ENCODE measurements at places on chromosomes 4 and X.

- DNase-seq: no peak
Observed at GRCh38 chr4:124555959-124556358, 156.6 kb downstream of the ANKRD50 start.

GRCh38 chrX:151753313-151754046 lies 18.9 kb downstream of the CNGA2 start:
- peak; percentile 31 for DNase-seq

DNA sequence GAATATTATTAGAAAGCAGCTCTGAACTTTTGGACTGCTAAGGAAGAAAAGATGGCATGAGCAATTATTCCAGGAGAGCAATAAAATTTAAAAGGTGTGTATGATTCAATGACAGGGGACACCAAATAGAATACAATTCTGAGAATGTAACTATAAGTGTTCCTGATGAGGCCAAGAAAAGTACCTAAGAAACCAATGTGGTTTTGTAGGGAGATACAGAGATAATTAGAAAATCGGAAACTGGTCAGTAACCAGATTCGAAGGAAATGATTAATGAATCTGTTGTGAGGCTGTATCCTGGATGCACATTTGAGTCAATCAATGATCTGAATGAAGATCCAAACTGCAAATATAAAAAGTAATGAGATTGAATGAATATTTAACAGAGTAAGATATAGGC lies 6.0 kb downstream of the NOA1 start:
- no peak for DNase-seq

DNA sequence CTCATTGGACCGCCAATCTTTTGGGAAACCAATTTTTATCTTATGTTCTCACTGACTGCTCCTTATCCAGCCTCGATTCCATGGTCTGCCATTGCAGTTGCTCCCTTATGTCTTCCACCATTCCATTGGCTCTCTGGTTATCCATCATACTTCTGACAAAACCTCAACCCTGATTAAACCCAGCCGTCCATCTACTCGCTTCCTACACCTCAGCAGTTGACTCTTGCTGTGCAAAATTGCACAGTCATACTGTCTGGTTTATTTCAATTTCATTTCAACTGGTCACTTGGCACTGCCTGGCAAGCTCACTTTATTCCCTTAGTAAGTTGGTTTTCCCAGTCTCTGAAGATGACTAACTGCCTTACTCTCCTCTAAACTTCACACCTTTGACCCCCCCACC lies 26.2 kb downstream of the ARL9 start:
- DNase-seq: no peak

DNA sequence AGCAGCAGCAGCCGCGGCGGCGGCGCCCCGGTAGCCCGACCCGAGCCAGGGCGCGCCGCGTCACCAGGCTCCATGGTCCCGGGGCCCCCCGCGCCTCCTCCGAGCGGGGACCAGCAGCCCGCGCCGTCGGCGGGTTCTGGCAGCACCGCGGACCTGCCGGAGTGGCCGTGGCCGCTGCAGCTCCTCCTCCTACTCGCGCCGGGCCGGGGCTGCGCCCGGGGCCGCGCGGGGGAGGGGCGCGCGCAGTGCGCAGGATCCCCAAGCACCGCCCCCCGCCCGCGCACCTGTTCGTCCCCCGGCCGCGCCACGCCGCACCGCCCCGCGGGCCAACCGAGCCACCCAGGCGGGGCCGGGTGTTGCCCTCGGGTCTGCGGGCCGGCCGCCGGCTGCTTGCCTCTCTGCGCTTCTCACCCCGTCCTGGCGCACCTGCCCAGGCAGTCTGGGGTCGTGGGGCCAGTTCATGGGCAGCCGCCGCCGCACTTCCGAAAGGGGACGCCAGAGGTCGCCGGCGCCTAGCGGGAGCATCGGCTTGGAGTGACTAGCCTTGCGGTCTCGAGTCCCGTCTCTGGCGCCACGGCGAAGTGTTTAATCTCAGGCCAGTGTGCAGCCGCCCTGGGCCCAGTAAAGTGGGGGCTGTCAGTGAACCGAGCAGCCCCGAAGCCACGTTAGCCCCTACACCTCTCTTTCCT lies at the start of gene SLC9A7:
SLC9A7 (minus strand) TSS at position 163 of the 689 bp plus-strand sequence; CDS start at position 74, 89 bp downstream.
- DNase-seq: peak; percentile 31

DNA sequence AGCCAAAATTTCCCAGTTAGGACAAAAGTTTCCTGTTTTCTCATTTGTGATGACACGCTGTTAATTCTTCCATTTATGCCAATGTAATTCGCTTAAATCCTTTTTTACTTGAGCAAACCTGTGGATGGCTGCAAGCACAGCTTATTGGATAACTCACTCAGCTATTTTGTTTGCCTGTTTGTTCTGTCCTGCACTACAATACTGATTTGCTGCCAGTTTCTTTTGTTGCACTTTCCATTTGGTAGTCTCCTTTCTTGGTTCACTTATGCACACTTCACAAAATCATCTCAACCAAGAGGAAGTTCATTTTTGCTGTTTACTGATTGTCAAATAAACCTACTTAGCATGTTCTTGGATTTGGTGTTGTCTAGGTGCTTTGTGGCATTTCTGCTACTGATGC lies 40.3 kb downstream of the MFAP3L start:
- DNase-seq: no peak

GRCh38 chr4:84750260-84750959 lies 167.5 kb downstream of the CDS1 start:
- DNase-seq: peak; percentile 16

GRCh38 chr4:6357476-6357875 lies 87.8 kb downstream of the WFS1 start:
- no peak for DNase-seq

DNA sequence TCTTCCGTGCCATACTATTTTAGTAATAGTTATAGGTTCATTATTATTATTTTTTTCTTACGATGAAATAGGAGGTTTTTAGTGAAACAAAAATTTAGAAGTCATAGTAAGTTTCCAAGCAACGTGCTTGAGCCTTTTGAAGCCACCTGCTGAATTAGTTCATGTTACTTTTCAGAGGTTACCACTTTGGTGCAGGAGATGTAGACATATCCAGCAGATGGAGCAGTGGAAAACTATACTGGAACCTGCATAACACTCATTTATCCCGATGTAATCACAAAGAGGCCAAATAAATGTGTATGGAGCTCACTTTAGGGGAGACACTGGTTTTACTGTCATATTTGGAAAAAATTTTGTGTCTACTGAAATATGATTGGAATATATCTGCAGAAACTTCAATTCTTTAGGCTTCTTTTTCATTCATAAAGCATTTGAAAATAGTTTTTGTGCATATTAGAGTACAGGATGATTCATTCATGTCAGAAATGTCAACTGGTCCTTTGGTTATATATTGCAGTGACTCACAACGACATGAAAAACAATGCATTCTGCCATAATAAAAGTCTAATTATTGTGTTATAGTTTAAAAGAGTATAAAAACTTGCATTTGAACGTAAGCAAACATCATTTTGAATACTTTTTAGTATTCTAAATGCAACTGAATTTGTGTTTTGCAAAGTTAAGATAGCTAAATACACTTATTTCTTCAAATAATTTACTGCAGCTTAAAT lies 2182.9 kb upstream of the TENM3 start:
- DNase-seq: no peak

- DNase-seq: no peak
Observed at GRCh38 chr4:170339522-170339921, 249.8 kb upstream of the AADAT start.

GRCh38 chrX:154802947-154803346 lies 2.3 kb downstream of the MPP1 start:
- DNase-seq: no peak

DNA sequence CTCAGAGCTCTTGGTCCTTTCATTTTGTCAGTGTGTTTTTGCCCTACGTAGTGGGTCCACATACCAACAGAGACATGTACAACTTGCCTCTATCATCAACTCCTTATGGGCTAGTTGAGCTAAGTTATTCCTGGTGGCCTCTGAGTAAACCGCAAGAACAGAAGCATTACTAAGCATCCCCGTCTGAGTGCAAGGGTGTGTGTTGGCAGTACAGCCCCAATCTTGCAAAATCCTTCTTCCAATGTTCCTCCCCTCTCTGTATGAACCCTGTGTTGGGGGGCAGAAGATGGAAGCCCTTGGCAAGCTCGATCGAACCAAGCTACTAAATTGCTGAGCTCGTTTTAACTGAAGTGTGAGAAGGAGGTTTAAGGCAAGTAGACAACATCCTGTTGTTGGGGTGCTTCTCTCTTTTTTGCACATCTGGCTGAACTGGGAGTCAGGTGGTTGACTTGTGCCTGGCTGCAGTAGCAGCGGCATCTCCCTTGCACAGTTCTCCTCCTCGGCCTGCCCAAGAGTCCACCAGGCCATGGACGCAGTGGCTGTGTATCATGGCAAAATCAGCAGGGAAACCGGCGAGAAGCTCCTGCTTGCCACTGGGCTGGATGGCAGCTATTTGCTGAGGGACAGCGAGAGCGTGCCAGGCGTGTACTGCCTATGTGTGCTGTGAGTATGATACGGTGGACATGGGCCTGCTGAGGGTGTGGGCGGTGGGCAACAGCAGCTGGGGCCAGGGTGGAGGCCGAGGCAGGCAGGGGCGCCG lies at the start of gene SH2D1A:
SH2D1A (plus strand) TSS at position 447 of the 760 bp plus-strand sequence; CDS start at position 527, 80 bp downstream.
- DNase-seq: no peak

DNA sequence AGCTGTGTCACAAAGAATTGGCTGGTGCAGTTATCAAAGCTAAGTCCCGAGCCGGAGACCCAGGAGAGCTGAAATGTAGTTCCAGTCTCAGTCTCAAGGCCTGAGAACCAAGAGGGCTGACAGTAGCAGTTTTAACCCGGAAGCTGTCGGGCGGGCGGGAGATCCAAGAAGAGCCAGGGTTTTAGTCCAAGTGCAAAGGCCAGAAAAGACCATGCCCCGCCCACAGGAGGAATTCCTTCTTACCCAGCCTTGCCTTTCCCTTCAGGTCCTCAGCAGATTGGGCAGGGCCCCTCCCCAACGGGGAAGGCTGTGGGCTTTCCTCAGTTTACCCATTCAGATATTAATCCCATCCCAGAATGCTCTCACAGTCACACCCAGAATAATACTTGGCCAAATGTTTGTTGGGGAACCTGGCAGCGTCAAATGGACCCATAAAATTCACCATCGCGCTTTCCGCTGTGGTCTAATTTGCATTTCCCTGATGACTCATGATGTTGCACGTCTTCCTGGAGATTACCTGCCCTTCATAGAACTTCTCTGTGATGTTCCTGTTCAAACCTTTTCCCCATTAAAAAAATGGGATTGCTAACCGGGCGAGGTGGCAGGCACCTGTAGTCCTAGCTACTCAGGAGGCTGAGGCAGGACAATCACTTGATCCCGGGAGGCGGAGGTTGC lies 16.2 kb downstream of the MAEA start:
- DNase-seq: no peak

- no peak for DNase-seq
Observed at GRCh38 chrX:33339219-33339618, 127.9 kb upstream of the DMD start.

DNA sequence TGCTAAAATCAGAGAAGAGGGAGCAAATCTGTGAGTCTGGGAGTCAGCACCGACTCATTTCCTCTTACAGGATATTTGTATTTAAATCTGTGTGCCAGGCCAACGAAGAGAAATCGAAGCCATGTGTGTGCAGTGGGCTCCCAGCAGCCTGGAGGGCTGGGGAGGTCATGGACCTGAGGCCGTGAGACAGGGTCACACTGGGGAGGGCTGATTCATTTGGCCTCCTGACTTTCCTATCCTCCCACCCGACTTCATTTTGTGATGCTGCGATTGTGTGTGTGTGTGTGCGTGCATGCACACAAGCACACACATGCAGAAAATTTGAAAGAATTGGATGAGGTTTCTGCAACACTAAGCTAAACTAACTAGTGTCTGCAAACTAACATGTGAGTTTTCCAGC lies 48.7 kb upstream of the STX18 start:
- DNase-seq: no peak

- no peak for DNase-seq
Observed at GRCh38 chr4:106496061-106496460, 127.5 kb upstream of the GIMD1 start.

GRCh38 chr4:186144198-186144945 lies 39.9 kb downstream of the FAM149A start:
- DNase-seq: no peak

- no peak for DNase-seq
Observed at GRCh38 chr4:104420766-104421165, 73.9 kb downstream of the CXXC4 start.

- DNase-seq: no peak
Observed at GRCh38 chr4:53601251-53601764, 10.0 kb upstream of the LNX1 start.

Data from GM12891 (cell line).